SK-N-DZ (cell line): ENCODE measurements at places on chromosomes 11 and 22.

DNA sequence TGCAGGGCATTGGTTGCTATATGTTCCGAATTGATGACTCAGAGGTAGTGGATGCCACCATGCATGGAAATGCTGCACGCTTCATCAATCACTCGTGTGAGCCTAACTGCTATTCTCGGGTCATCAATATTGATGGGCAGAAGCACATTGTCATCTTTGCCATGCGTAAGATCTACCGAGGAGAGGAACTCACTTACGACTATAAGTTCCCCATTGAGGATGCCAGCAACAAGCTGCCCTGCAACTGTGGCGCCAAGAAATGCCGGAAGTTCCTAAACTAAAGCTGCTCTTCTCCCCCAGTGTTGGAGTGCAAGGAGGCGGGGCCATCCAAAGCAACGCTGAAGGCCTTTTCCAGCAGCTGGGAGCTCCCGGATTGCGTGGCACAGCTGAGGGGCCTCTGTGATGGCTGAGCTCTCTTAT, 5.4 kb upstream of the TTC36 start:
- DNase-seq = no peak

DNA sequence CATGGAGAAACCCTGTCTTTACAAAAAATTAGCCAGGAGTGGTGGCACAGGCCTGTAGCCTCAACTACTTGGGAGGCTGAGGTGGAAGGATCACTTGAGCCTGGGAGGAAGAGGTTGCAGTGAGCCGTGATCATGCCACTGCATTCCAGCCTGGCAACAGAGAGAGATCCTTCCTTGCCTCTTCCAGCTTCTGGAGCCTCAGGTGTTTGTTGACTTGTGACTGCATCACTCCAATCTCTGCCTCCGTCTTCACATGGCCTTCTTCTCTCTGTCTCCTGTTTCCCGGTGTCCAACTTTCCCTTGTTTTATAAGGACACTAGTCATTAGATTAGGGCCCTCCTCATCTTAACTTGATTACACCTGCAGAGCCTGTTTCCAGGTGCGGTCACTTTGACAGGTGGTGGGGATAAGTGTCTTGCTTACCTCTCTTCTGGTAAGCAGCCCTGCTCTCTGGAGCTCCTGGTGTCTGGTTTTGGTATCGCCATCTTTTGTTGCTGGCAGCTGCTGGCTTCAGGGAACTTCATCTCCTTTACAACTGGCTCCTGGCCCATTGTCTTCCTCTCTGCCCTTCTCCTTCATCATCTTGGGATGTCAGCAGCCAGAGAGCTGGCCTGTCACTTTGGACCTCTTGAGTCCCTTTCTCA, 8.2 kb upstream of the USP2 start:
- DNase-seq = no peak

GRCh38 chr11:35794850-35795249, 132.3 kb downstream of the TRIM44 start:
- no peak for DNase-seq

- DNase-seq = no peak
Measured at GRCh38 chr11:86365546-86365945, 9.1 kb upstream of the CCDC81 start.
